ENCODE measurements at places on chromosomes 12 and 14.

DNA sequence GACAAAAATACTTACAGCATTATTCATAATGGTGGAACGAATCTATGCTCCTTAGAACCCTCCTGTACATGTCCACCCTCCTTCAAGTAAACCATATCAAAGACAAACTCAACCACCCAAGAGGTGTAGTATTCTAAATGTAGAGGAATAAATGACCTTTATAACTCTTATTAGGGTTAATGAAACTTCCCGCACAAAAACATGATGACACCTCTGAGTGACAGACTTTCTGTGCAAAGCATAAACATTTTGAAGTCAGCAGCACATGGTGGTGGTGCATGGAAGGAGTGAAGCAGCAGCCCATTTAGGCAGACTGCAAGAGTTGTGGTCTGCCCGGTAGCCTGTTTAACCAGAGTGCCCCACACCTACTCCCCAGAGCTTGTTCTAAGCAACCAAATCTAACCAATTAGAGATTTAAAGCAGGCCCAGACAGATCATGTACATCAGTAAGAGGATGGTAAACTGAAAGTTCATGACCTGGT is 615 bp upstream of the ASB8 start:
- DNase-seq, result no peak

GRCh38 chr12:92038476-92038875 is 107.2 kb downstream of the BTG1 start:
- no peak for DNase-seq

- peak; percentile 92 for DNase-seq
These were observed 7.3 kb downstream of the MSI1 start for GRCh38 chr12:120361506-120362208.

DNA sequence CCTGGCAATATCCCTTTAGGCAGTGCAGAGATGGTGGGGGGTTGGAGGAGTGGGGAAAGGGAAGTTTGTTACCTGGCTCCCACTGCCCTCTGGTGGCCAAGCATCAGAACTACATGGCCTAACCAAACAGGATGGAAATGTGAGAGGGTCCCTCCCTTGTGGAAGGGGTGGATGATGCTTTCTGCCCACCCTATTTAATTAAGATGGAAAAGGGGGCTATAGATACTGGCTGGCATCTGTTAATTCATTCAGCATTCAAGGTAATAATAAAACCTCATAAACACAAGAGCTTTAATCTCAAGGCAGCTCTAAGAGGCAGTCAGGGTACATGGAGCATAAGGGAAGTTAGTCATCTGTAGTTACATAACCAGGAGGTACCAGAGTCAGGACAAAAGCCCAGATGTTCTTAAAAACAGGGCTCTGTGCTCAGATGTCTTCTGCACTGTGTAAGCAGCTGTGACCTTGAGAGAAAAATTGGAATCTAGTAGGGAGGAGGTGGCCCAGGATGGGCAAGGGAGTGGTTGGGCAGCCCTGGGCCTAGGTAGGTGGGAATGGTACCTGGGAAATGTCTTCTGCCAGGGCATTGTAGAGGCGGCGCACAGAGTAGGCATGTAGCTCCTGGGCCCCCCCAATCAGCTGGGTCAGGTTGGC is 4.6 kb downstream of the AP1G2 start:
- peak; percentile 72 for DNase-seq

DNA sequence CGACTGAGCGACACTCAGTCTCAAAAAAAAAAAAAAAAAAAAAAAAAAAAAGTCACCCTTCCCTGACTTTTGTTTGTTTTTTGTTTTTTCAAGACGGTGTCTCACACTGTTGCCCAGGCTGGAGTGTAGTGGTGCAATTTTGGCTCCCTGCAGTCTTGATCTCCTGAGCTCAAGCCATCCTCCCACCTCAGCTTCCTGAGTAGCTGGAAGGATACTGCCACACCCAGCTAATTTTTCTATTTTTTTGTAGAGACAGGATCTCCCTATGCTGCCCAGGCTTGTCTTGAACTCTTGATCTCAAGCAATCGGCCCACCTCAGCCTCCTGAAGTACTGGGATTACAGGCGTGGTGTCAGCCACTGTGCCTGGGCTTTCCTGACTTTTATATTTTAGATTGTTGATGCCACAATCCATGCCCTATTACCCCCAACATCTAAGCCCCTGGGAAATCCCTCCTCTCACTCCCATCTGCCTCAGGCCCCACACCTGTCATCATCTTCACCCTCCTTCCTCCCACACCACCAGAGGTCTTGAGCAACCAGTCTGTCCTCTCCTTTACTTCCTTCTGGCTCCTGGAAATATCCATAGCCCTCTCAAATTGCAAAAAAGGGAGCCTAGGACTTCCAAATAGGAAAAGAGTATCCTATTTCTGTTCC is 7.8 kb downstream of the IKZF4 start:
- no peak for DNase-seq

Data from NCI-H2227 treated with DMSO at 0.1 percent for 48 hours (cell line).